Dermis lymphatic vessel endothelial cell (primary cell): ENCODE measurements at places on chromosomes 2 and 18. TPM values are rescaled to one million over a fixed set of nuclear protein-coding genes. Genes with fewer than 3 reads are reported as not detected.

Gene RTP5
- not detected in 2 replicates for total RNA-seq

Gene KCNG2
- 0.43 and 0.69 TPM in 2 replicates for total RNA-seq

Gene UGT1A10
- total RNA-seq = not detected in 2 replicates

Gene GCKR
- total RNA-seq = not detected in 2 replicates

Gene FBXO48
- 0.33 and 0.34 TPM in 2 replicates for total RNA-seq

Gene ESPNL
- not detected in 2 replicates for total RNA-seq

Gene FTCDNL1
- total RNA-seq = 0.11 and 0.26 TPM in 2 replicates

Gene CDH7
- total RNA-seq = not detected in 2 replicates

Gene MRO
- total RNA-seq = 0.22 TPM in 1 of 2 replicates, not detected in the other

Gene SAG
- total RNA-seq = not detected in 2 replicates
